Gastroesophageal sphincter (tissue), 4 donors: ENCODE measurements at places on chromosomes 2 and 18.

DNA sequence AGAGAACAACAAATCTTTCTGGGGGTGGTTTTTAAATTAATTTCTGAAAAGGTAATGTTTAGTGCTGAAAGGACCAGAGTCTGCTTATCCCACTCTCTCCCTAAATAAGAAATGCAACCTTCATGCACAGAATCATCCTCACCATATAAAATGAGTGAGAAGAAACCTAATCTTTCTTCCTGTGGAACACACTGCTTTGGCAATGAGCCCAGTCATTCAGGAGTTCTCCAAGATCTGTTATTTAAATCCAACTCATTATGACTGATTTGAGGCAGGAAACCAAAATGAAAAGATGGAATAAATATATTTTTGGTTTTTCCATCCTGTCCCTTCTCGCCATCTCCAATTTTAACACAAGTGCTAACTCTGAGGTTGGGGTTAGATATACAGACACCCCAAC, 228.3 kb downstream of the SRBD1 start:
- no peak for ATAC-seq

DNA sequence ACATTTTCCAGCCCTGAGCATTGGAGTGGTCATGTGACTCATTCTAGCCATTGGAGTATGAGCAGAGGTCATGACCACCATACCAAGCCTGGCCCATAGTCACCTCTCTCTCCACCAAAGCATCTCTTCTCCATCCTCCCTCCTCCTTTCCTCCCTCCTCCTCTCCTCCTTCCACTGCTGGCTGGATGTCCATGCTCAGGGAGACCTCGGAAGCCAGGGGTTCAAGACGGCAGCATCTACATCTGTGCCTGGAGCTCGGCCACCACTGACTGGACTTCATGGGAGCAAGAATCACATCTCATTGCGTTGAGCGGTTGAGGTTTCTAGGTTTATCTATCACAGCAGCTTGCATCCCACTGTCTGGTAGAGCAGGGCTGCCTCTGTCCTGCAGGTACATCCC, 252.4 kb downstream of the NDUFA10 start:
- no peak for ATAC-seq

DNA sequence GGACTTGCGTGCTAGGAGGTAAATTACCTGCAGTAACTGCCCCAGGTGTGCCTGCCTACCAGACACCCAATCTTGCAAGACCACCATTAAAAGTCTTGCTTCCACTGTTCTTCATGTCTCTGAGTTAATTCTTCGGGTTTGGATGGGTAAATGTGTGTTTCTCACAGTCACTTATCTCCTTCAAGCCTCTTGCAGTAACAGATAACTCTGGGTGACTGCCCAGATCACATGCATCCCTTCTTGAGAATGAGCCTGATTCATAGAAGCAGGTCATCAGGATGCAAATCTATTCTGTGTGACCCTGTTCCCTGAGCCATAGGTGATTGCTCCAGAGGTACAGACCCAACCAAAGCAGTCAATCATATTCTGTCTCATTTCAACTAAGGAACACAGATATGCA, 194.6 kb downstream of the METTL4 start:
- ATAC-seq, result no peak

GRCh38 chr2:127037476-127037875, 69.5 kb downstream of the BIN1 start:
- no peak for ATAC-seq

DNA sequence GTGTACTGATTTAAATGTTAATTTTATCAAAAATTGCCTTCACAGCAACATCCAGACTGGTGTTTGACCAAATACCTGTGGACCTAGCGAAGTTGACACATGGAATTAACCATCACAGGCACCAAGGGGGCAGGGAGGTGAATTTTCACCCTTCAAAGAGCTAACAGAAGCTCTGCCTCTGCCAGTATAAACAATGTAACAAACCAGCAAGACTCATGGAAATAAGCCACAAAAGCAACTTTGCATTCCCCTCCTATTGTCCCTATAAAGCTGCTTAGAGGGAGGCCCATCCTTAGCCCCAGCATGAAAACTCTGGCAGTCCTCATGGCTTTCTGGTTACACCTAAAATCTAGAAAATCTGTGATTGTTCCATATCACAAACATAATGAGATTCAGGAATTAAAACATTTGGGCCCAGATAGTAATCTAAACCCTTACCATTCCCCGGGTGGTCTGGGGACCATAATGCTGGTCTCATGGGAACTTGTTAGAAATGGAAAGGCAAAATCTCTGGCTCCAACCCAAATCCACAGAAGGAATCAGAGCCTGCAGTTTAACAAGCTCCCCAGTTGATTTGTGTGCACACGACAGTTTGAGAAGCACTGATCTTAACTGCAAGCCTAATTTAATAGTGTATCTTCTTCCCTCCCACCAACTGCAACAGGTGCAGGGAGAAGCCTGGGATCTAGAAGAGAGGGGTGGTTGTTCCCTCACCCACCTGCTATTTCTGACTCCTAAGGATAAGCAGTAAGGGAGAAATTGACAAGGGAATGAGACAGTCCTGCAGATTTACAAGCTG, 23.1 kb downstream of the SERPINB11 start:
- no peak for ATAC-seq

GRCh38 chr2:19068206-19068605, 290.2 kb downstream of the OSR1 start:
- no peak for ATAC-seq

- ATAC-seq, result no peak
These were observed 777 bp downstream of the GALNT3 start for GRCh38 chr2:165793161-165793778.

DNA sequence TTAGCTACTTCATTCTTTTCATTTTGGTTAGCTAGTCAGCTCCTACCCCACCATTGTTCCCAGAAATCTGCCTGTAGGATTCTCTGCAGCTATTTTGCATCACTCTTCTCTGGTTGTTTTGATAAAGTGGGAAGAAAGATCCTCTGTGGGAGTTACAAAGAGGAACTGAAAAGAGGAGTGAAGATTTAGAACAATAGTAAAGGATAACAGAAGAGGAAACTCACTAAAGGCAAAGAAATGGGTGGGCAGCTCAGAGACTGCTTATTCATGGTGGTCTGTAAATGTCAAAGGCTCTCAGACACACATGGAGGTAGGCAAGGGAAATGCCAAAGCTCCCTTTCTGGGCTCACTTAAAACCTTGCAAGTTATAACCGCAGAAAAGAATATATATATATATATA, 17.2 kb upstream of the CD207 start:
- ATAC-seq, result no peak

- no peak for ATAC-seq
These were observed 34.4 kb upstream of the ALKAL2 start for GRCh38 chr2:322326-322725.

- ATAC-seq, result no peak
These were observed 154.7 kb upstream of the LYPD1 start for GRCh38 chr2:132824716-132825115.

DNA sequence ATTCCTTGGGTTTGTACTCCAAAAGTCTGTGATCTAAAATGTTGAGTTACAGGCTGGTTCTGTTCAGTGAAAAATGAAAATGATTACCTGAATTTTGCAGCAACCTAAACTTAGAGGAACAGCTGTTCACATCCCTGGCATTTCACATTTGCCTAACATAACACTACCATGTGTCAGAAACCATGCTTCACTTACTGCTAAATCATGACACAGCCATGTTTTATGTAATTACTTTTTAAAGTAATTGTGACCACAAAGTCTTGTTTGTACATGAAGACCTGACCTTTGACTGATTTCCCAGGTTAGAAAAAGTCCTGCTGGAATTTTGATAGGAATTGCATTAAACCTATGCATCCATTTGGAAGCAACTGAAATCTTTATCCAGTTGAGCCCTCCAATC, 79.1 kb downstream of the FAM168B start:
- no peak for ATAC-seq

DNA sequence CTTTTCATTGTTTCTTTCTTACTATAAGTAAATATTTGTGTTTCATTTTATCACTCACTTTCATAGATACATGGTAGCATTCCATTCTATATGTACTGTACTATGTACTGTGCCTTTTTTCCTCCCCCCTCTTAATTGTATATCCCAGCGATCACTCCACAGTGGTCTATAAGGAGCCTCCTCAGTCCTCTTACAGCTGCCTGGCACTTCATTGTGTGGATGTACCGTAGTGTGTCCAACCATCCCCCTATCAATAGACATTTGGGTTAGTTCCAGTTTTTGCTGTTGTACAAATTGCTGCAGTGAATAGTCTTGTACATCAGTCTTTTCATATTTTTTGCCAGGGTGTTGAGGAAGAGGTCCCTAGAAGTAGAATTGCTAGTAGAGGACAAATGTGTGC, 21.4 kb upstream of the DRC1 start:
- ATAC-seq, result no peak

- ATAC-seq, result no peak
These were observed 14.2 kb downstream of the MTX2 start for GRCh38 chr2:176283291-176284068.

- no peak for ATAC-seq
These were observed 198.6 kb downstream of the FAM210A start for GRCh38 chr18:13527730-13528129.

DNA sequence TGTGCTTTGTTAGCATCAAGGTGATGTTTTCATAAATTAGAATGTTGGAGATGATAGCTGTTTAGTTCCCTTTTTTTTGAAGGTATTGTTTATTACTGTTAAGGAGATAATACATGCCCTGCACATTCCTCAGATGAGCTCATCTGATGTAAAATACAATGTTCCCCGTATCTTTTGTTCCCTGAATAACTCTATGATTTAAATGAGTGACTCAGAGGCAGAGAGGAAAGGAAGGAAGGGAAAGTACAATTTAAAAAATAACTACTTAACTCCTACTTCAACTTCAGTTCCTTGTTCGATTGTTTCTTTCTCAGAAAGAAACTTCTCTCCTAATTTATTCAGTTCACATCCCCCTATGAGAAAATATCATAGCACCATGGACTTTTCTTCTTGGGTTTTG, 208.7 kb downstream of the KCNE4 start:
- ATAC-seq, result no peak

- ATAC-seq, result no peak
These were observed 28.0 kb downstream of the ADI1 start for GRCh38 chr2:3491306-3491705.

DNA sequence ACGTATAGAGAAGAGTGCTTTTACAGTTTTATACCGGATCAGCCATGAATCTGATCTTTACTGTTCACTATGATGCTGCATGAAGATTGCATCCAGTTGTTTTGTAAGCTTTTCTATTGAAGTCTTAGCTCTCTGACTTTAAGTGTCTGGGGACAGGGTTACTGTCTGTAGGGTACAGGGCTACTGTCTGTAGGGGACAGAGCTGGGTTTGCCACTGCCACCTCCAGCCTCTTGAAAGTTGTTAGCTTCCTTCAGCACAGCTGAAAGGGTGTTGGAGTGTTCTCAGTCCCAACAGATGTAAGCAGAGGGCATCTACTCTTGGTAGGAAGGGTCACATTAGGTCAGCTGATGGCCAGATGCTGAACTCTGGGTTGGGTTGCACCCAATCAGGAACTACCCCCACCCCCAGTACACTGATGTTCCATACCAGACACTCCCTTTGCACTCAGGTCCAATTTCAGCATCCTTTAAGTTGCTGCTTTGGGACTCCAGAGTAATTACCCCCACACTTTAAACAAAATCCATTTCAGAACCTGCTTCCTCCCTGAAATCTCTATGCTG, 58.0 kb downstream of the MYL12B start:
- no peak for ATAC-seq

DNA sequence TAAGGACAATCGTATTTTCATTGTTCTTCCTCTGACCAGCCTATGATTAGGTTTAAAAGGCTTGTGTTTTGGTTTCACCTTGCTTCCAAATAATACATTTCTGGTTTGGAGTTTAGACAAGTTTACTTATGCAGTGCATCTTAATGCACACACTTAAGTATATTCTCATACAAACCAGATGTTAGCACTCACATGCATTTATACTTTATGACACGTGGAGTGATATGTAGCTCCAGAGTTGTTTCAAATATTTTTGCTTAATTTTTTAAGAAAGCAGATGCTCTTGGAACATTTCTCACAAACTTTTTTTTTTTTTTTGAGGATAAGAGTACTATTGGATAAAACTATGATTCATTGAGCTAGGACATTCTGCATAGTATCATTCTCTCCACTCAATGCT, 109.9 kb downstream of the PDE1A start:
- no peak for ATAC-seq

DNA sequence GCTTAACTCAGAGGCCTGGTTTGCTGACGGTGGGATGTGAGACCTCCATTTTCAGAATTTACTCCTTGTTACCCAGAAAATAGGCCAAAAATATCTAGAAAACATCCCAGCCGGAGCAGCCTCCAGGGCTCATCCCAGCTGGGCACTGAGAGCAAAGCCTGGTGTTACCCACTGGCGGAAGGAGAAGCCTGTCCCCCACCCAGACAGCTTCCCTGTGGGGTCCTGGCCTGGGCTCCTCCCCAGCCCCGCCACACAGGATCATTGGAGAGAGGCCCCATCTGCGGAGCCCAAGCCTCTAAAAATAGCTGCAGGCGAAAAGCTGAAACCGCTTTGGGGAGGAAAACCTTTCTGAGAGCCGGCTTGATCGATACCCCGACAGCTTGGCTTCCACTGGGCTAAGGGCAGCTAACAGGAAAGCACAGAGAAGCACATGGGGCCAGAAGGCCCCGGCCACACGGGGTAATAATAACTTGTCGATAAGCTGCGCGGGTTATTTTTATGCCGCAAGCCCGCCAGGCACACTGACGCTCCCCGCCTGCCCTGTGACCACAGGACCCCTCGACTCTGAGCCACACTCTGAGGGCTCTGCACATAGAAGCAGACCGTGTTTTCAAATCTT, 26.9 kb upstream of the FAHD2A start:
- no peak for ATAC-seq

GRCh38 chr18:34650121-34650545, 60.0 kb upstream of the DTNA start:
- no peak for ATAC-seq

- no peak for ATAC-seq
These were observed 249.8 kb downstream of the BCL11A start for GRCh38 chr2:60303680-60304079.

DNA sequence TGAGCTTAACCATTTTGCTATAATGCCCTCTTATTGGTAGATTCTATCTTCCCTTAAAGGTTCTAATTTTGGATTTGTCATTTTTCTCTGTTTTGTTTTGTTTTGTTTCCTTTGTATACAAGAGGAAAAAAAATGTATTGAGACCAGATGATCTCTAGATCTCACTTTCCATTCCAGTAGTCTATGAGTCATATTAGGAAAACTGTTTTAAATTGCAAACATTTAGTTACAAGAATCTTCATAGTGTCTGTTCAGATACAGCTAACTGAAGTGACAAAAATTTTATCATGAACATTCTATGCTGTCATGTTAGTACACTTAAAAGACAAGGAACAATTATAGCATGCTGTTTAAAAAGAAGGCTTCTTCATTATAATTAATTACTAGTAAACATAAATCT, 322.8 kb downstream of the LRRTM4 start:
- ATAC-seq, result no peak

DNA sequence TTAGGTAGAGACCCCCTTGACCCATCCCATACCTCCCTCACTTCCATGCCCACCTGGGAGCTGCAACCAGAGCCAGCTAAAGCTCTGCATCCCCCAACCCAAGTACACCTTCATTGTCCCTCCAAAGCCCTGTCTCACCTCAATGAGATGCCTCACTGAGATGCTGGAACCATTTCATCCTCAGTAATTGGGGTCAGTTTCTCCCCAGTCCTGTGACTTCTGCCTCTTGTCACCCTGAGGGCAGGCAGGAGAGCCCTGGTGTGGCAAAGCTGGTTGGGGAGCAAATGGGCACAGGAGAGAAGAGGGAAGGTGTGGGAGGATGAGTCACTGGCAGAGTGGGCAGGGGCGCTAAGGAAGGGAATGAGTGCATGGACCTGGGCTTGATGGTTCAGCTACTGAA, 27.9 kb upstream of the NT5DC4 start:
- no peak for ATAC-seq

GRCh38 chr2:84486441-84487115, 27.5 kb upstream of the SUCLG1 start:
- ATAC-seq, result no peak
